ENCODE measurements at places on chromosomes 3 and 15.

- no peak for DNase-seq
These were observed 17.0 kb upstream of the PPM1L start for GRCh38 chr3:160739079-160739478.

GRCh38 chr3:179970746-179971145 lies 66.0 kb downstream of the PEX5L start:
- no peak for DNase-seq

- DNase-seq = no peak
These were observed 98.5 kb downstream of the ITPR1 start for GRCh38 chr3:4591669-4592068.

DNA sequence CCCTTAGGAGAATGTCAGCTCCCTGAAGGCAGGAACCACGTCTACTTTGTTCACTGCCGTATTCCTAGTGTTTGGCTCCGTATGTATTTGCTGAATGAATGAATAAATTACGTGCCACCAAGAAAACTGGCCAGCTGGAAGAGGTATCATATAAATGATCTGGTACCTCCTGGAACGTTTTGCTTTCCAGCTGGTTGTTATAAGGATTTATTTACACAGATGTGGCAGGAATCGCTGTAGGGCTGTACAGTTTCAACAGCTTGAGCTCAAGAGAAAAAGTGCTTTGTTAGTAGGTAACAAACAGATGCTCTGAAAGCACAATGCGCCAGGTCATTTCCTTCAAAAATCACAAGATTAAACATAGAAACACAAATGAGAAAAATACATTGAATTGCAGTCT lies 108.8 kb upstream of the ATP2B2 start:
- no peak for DNase-seq

Data from pulmonary artery endothelial cell (primary cell).